HT-29 (cell line): ENCODE measurements at places on chromosomes 5 and 9. TPM values are rescaled to one million over a fixed set of nuclear protein-coding genes. Genes with fewer than 3 reads are reported as not detected.

DNA sequence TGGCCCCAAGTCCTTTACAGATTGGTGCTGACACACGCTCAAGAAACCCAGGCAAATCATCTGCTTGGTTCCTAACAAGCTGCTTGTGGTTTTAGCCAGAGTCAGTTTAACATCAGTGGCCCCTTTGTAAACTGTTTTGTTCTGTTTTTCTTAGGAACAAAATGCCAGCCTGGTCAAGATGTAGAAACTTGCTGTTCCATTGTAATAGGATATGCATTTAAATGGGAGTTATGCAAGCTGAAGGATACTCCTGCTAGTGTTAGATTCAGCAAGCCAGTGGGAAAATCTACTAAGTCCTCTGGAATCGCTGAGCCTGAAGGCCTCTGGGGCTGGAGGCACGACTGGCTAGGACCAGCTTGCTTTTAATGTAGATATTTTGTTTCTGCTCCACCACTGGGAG lies 391.1 kb downstream of the TLE4 start:
- no peak for DNase-seq

DNA sequence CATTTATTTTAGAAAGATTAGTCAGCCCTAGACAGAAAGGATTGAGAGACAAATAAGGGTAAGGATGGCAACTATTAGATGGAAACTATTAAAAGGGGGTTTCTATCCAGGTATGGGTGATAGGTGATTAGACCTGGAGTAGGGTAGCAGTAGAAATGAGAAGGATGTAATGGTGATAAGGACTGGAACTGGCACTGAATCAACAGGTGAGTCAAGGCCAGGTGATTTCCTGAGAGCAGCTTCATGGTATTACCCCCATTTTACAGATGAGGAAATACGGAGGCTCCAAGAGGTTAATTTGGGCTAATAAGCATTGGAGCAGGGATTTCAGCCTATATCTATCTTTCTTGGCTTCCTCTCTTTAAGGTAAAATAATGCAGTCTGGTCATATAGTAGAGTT lies 55.7 kb downstream of the CAST start:
- DNase-seq: peak; percentile 38

GRCh38 chr5:172736508-172737135 lies 34.4 kb downstream of the DUSP1 start:
- DNase-seq: no peak

GRCh38 chr5:172109749-172110148 lies 78.3 kb downstream of the STK10 start:
- DNase-seq: no peak

GRCh38 chr9:98341157-98342097 lies 86.0 kb upstream of the TBC1D2 start:
- no peak for DNase-seq

CDX1 gene
- 3.9 and 6.6 TPM in 2 replicates for total RNA-seq
